HTR-8/SVneo (cell line): ENCODE measurements at places on chromosomes 3 and 15.

DNA sequence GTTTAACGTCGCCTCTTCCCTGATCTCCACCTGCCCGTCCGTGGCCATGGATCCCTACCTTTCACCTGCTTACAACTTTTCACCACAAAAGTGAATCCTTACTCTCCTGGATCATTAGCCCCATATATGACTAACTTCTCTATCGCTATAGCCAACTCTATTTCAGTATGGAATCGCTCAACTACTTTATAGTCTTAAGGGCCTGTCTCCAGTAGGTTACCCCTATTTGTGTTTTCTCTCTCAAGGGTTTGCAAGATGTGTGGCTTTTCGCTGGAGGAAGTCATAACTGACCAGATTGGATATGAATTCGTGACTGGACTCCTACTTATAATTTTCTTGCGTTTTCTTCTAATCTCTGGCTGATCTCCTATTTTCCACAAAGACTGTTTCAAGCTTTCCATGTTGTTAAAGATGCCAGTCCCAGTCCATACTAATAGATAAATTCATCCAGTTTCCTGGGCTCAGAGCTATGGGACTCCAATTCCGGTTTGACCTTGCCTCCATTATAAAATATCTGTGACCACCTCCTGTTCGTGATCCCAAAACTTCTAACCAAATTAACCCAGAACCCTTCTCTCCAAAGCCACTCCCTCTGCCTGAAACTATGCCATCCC, 1.3 kb upstream of the STAG1 start:
- no peak for DNase-seq

- DNase-seq = no peak
Measured at GRCh38 chr3:36893137-36893557, 51.7 kb downstream of the TRANK1 start.

DNA sequence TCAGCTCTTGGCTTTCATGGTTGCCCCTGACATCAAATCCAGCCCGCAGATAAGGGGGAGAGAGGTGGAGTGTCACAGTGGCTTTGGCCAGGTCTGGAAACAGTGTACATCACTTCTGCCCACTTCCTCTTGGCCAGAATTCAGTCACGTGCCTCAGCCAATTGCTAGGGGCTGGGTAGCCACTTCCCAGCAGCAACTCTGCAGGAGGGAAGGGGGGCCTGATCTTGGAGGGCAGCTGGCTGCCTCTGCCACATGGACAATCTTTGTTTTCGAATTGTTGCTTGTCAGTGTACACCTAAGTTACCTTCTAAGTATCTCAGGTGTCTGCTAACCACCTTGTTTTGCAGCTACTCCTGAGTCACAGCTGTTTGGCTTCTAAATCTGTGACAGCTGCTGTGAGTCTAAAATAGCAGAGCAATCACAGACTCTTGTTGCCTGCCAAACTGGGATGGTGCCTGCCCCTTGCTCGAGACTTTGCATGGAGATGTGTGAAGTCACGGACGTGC, 41.0 kb upstream of the LIMD1 start:
- DNase-seq = peak; percentile 28

DNA sequence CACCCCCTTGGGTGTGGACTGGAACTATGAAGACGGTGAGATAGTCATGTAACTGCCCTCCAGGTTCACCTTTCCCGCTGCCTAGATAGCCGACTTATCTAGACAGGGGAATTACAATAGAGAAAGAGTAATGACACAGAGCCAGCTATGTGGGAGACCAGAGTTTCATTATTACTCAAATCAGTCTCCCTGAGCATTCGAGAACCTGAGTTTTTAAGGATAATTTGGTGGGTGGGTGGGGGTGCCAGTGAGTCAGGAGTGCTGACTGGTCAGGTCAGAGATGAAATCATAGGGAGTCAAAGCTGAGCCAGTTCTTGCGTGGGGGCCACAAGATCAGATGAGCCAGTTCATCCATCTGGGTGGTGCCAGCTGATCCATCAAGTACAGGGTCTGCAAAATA, 19.7 kb upstream of the DNAJC19 start:
- no peak for DNase-seq

GRCh38 chr3:160124224-160124623, 101.0 kb upstream of the C3orf80 start:
- DNase-seq = no peak

DNA sequence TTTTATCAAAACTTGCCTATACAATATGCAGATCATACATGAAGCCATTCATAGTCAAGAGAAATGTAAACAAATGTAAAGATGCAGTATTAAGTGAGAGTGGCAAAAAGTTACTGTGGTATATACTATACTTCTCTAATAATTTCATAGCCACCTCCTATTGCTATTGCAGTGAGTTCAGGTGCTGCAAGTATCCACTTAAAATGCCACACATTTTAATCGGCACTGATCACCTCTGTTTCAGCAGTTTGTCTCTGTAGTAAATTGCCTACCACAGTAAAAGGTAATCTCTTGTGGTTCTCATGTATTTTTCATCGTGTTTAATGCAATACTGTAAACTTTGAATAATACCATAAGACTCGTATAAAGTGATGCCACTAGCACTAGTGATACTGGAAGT, 20.4 kb upstream of the FAH start:
- no peak for DNase-seq

DNA sequence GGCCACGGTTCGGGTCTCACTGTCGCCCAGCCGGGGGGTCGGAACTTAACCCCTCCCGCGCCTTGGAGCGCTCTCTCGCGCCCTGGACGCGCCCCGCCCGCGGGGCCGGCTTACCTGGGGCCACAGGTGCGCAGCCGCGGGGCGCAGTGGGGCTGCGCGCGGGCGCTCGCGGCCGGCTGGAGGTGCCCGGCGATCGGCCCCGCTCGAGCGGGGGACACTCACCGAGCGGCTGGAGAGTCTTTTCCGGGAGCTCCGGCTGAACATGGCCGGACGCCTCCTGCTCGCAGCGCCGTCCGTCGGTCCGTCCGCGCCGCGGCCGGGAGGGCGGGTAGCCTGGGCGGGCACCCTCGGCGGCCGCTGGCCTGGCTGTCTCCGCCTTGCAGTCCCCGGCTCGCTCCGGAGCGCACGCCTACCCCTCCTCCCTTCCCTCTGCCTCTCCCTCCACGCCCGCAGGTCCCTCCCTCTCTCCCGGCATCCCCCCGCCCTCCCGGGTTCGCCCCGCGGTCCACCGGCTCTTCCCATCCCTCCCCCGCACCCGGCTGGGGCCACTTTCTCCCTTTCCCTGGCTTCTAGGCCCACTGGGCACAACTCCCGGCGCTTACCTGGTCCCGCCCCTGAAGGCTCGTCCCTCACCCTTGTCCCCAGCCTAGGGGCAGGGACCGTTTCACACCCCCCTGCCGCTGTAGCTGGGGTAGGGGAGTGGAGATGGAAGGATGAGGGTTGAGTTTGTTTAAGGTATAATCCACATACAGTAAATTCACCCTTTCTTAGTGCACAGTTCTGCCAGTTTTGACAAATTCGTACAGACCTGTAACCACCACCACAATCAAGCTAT, 220.1 kb upstream of the PRICKLE2 start:
- DNase-seq = peak; percentile 36

DNA sequence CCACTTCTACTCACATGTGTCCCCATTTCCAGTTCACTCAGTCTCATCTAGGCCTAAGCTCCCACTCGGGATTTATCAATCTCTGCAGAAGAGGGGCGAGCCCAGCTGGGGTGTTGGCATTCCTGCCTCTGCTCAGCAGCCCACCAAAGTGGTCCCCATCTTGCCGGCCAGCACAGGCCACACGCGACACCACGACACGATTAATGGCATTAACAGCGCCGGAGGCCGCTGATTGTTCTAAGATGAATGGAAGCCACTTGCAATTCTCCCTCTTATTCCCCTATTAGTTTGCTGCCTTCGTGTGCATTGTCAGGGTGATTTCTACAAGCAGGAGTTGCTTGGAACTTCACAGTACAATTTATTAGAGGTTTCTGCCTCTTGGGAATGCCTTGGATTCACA, 477.3 kb downstream of the SHQ1 start:
- no peak for DNase-seq

GRCh38 chr15:63943829-63944680, 102.2 kb downstream of the DAPK2 start:
- DNase-seq = no peak

- no peak for DNase-seq
Measured at GRCh38 chr3:23238578-23238977, 35.5 kb downstream of the UBE2E2 start.

DNA sequence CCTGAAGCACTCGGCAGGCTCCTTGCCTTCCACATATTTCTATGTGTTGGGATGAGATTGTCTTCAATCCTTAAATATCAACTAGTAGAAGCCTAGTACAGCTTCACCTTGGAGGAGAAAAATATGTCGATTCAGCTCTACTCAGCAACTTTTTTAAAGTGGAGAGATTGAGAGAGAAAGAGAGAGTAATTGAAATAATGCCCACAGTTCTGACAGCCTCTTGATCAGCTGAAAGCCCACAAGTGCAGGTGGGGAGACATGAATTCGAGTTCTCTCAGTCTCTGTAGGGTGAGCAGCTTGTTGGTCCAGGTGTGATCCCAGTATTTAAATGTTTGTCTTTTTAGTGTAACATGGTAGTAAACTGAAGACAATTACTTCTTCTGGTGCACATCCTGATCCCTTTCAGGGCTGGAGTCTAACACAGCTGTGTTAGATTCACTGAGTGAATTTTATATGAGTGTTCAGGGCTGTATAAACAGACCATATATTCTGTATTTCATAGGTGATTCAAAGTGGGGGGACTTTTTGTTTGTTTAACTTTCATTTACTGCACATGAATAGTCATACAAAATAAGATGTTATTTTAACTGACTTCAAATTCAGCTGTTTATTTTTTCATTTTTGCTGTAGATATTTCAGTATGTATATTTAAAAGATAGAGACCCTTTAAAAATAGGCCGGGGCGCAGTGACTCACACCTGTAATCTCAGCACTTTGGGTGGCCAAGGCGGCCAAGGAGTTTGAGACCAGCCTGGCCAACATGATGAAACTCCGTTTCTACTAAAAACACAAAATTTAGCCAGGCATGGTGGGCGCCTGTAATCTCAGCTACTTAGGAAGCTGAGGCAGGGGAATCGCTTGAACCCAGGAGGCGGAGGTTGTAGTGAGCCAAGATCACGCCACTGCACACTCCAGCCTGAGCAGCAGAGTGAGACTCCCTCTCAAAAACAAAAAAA, 64.0 kb downstream of the ST6GAL1 start:
- no peak for DNase-seq

DNA sequence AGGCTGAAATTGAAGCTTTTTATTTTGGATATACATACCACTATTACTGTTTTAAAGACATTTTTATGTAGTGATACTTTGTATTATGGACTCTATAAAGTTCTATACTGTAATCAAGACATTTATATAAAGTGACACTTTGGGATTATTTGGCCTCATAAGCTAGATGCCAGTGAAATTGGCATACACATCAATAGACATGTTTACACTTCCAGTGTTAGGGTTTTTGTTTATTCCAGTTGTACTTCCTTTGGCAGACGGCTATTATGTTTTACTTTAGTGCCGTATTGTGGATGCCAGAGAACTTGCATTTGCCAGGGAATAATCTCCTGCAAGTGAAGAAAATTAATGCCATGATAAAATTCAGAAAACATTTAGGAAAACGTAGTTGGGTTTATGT, 6.0 kb downstream of the LXN start:
- DNase-seq = no peak

DNA sequence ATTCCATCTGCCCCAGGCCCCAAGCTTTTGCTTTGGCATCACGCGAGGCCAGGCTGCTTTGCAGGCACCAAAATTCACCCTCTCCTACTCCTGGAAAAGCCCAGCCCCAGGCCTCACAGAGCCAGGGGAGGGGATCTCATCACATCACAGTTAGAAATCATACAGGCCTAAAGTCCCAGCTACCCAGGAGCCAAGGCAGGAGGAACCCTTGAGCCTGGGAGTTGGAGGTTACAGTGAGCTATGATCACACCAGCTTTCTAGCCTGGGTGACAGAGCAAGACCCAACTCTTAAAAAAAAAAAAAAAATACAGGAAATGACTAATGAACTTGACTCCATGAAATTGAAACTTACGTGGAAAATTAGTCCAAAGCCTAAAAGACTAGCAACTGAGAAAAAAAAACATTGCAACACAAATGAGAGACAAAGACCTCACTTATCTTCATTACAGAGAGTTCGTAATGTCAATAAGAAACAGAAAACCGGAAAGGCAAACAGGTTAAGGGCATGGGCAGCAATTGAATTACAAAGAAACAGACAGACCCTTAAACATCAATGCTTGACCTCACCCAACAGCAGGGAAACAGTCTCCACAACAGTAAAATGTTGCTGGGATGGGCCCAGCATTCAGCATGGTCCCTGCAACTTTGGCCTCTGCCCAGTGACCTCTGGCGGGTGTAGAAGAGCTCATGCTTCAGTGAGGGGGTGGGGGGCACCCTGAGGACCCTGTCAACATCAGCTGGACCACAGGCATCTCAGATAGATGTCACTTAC, 151.5 kb downstream of the LRRK1 start:
- peak; percentile 57 for DNase-seq

DNA sequence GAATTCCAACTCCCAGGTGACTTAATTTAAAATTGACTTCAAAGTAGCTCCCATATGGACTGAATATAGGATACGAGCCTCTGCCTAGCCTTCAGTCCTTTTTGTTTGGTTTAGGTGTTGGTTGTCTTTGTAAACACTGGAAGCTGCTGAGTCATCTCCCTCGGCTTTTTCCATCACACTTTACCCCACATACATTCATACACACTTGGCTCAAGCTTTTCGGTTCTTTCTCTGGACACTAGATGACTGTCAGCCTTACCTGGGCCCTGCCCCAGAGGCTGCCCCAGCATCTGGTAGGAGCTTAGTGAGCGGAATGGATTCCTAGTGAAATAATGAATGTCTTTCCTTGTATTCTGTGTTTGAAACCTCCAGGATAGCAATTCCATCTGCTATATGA, 201.5 kb upstream of the IL12A start:
- DNase-seq = no peak

GRCh38 chr3:131962982-131963381, 71.8 kb downstream of the CPNE4 start:
- no peak for DNase-seq

- DNase-seq = peak; percentile 87
Measured at GRCh38 chr3:141331377-141332318, 36.7 kb upstream of the ZBTB38 start.

DNA sequence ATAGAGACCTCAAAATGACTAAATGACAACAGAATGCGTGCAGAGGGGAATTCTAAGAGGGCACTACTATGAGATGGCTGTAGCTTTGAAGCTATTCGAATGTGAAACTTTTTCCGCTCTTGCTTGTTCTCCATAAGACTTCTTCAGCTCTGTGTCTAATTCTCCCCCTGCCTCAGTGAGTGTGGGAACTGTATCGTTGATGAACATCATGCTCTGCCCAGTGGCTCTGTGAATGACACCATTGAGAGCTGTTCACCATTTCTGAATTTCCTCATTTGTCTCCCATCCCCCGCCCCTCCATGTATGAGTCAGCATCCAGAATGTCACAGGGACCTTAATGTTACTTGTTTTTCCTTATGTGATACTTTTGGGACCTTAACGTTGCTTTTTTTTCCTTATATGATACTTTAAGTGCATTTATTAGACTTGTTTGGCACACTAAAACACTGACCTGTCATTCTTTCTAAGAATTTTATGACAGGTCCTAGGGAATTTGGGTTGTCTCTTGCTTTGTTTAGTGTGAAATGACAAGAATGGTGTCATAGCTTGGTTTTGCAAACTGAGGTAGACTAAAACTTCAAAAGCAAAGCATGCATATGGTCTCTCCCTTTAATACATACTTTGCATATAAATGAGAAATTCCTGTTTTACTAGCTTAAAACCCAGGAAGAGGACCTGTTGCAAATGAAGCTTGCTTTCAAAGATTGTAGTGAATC, 99.6 kb downstream of the FNDC3B start:
- no peak for DNase-seq

GRCh38 chr3:175526609-175527280, 667.6 kb downstream of the NAALADL2 start:
- DNase-seq = no peak

- no peak for DNase-seq
Measured at GRCh38 chr3:13023971-13024764, 49.1 kb downstream of the IQSEC1 start.
